ENCODE measurements at places on chromosomes 11 and 22.

DNA sequence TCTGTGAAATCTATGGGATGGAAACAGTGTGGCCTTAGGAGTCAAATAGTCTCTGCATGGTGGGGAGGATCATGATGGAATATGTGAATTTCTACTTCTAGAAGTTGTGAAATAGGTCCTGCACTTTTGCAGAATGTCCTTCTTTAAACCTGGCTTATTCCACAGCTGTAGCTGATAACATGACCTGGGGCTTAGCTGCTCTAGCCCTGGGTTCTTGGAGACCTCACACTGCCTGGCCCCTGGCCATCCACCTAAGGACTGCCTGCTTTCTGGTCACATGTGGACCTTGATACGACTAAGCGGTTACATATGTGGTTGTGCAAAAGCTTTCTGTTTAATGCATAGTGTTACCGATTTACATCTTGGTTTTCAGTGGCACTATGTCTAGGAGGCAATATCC, 88.2 kb downstream of the SWAP70 start:
- DNase-seq, result no peak

- peak; percentile 80 for DNase-seq
Observed at GRCh38 chr11:68447015-68447801, 13.3 kb upstream of the PPP6R3 start.

DNA sequence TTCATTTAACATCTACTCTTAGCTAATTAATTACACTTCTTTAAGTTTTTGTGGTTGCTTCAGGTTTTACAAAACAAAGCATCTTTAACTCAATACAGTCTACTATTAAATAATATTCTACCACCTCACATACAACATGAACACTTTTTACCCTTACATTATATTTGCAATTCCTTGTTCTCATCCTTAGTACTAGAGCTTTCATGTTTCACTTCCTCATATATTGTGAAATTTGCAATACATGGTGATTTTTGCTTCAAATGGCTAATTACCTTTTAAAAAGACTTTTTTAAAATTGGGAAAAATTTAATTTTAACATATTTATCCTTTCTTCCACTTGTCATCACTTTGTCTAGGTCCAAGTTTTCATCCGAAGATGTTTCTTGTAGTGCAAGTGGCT, 37.5 kb downstream of the RSF1 start:
- DNase-seq, result no peak

DNA sequence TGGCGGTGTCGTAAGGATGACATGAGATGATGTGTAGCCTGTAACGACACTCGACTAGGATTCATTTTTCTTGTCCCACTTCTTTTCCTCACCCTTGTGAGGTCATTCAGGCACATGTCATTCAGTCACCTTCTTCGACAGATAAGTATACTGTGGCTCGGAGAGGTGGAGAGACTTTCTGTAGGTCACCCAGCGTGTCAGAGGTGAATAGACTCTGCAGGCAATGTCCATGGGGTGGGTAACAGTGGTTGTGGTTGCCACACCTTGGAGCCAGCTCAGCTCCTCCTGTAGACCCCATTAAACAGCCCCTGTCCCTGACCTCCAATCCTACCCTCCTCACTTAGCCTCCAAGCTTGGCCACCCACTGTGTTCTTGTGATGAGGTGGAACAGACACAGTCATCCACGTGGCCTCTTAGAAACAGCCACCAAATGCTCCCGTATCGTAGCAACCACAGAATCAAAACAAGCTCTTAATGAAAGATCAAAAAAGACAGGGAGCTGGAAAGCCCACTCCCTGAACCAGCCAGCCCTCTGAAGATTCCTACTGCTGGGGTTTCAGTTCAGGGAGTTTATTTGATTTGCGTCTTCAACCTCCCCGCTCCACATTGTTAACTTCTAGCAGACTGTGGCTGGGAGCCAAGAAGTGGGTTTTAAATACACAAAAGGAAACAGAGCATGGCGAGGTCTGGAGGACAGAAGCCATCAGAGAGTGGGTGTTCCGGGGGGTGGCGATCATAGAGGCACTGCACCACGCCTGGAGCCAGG, 89.0 kb upstream of the GRK3 start:
- DNase-seq, result no peak

GRCh38 chr22:27476729-27477128, 324.8 kb downstream of the MN1 start:
- DNase-seq, result no peak

DNA sequence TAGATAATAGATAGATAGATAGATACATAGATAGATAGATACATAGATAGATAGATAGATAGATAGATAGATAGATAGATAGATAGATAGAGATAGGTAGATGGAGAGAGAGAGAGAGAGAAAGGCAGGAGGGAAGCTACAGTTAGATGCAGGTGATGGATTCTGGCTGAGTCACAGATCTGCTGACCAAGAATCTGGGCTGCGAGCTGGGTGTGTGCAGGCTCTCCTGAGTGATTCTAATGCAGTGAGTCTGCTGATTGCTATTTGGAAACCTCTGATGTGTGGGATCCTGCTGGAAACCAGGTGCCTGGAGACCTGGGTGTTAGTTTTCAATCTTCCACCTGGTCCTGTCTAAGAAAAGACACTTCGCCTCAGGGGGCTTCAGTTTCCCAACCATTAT, 1441.8 kb downstream of the TBC1D22A start:
- DNase-seq, result no peak

GRCh38 chr11:119511614-119512306, 88.8 kb upstream of the THY1 start:
- DNase-seq, result no peak

DNA sequence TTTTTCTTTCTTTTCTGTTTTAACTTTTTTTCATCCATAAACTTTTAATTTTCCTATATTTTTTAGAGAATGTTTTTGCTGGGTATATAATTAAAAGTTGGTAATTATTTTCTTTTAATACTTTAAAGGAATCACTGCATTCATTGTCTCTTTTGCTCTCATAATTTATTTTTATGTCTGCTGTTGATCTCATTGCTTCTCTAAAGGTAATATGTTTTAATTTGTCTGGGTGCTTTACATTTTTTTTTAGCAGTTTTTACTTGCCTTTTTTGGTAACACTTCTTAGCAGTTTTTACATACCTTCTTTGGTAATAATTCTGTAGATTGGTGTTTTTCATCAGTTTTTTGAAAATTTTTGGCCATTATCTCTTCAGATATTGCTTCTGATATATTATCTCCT, 89.4 kb upstream of the BMAL1 start:
- no peak for DNase-seq

DNA sequence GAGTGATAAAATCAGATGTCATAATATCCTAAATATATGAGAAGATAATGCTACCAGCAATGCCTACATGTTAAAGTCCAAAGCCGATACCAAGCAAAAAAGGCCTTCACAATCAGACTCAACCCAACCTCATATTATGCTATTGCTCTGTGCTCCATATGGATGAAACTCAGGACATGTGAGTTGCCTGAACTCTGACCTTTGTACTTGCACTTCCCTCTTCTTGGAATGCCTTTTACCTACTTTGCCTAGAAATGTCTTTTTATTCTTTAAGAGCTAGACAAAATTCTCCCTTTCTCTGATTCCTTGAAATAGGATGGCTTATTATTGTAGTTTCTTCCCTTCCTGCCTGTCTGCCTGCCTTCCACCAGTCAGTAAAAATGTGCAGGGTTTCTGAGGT, 954.7 kb upstream of the CCDC90B start:
- DNase-seq, result no peak

- DNase-seq, result no peak
Observed at GRCh38 chr11:12840871-12841660, 166.8 kb downstream of the TEAD1 start.

DNA sequence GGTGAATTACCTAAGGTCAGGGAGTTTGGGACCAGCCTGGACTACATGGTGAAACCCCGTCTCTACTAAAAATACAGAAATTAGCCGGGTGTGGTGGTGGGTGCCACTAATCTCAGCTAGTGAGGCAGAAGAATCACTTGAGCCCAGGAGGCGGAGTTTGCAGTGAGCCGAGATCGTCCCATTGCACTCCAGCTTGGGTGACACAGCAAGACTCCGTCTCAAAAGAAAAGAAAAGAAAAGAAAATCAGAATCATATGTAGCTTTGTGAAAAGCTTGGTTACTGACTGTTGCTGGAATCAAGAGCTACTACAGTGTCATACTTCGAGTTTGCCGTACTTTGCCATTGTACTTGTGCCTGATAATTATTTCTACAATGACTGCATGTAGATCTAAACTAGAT, 4.2 kb upstream of the TMEM135 start:
- no peak for DNase-seq

DNA sequence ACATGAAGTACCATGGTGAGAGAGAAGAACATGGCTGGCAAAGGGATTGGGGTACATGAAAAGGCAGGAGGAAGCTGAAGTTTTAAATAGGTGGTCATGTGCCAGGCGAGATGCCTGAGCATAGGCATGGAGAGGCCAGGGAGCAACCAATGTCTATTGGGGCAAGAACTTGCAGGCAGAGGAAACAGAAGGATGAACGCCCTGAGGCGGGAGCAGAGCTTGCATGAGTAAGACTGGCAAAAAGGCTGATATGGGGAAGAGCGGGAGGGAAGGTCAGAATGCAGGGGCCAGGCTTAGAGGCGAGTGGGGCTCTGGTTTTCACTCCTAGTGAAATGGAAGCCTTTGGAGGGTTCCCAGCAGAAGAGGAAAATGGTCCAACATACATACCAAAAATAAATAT, 52.5 kb upstream of the VSTM5 start:
- no peak for DNase-seq

- DNase-seq, result no peak
Observed at GRCh38 chr11:30000986-30001750, 15.7 kb downstream of the KCNA4 start.

- DNase-seq, result no peak
Observed at GRCh38 chr22:50086526-50086925, 1.3 kb upstream of the MLC1 start.

DNA sequence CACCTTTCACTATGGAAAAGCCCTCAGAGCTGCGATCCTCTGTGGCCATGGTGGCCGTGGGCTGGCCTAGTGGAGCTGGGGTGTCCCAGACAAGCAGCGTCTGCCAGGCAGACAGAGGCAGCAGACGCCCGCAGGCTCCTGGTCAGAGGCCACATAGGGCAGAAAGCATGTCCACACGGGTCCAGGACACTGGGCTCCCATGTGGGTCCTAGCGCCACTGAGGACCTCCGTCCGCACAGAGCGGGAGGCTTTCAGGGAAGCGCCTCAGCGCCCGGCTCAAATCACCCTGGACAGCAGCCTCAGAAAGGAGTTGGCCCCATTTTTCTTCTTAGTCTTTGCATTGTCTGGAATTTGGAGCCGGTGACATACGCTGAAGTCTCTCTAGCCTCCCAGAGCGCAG, 389.7 kb downstream of the BRD1 start:
- no peak for DNase-seq

DNA sequence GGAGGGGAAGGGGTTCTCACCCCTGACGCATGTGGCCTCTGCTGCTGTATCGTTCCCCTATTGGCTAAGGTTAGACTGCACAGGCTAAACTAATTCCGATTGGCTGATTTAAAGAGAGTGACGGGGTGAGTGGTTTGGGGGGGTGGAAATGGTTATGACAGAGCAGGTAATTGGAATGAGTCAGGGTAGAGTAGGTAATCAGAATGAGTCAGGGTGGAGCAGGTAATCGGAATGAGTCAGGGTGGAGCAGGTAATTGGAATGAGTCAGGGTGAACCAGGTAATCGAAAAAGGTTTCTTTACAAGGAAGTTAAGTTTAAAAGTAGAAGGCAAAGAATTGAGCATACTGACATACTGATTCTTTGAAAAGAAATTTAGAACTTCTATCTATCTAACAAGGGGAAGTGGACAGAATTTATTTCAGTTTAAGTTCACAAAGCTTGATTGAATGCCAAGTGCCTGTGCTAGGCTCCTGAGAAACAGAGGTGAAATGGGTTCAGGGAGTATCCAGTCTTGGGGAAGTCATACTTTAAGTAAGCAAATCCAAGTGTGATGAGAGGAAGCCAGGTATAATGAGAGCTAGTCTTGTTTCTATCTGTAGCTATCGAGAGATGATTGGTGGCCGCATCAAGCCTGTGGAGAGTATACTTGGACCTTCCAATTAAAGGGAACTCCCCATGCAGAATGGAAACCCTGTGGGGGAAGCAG, 58.0 kb downstream of the C11orf91 start:
- DNase-seq, result no peak

GRCh38 chr22:46187862-46188261, 37.5 kb downstream of the PPARA start:
- DNase-seq, result no peak

GRCh38 chr11:95515371-95515770, 274.2 kb downstream of the FAM76B start:
- DNase-seq, result no peak

GRCh38 chr11:119431523-119431922, 8.6 kb upstream of the THY1 start:
- DNase-seq, result no peak

DNA sequence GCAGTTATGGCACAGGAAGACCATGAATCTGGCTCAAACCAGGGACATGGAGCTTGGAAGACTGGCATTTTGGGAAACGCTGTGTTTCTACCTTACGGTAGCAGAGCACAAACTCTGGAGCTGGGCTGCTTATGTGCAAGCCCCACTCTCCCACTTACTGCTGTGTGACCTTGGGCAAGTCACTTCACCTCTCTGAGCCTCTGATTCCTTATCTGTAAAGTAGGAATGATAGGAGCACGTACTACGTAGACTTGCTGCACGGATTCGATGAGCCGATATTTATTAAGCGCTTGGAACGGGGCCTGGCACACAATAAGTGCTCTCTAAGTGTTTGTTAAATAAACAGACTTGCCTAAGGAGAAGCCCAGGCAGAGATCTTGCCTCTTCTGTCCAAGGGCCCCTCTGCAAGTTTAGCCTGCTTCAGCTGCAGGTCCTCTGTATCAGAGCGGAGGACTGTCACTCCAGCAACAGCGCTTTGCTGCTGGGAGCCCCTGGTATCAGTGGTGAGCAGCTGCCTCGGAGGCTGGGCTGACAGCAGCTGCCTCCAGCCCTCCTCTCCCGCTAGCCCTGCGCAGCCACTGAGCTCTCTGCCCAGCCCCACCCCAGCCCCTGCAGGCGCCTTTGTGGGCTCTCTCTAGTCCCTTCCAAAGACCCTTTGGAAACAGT, 96.9 kb upstream of the ANO1 start:
- DNase-seq, result no peak

GRCh38 chr11:35911013-35911412, 32.8 kb upstream of the LDLRAD3 start:
- no peak for DNase-seq

- no peak for DNase-seq
Observed at GRCh38 chr22:25347752-25348102, 128.3 kb downstream of the CRYBB2 start.

- DNase-seq, result no peak
Observed at GRCh38 chr22:50601669-50602337, 1.2 kb downstream of the MAPK8IP2 start.

Measured in activated naive CD4-positive, alpha-beta T cell treated with Interleukin-2 at 50 U/mL for 16 hours (primary cell).